ENCODE measurements at places on chromosomes 4 and X. TPM values are rescaled to one million over a fixed set of nuclear protein-coding genes. Genes with fewer than 3 reads are reported as not detected.

DNA sequence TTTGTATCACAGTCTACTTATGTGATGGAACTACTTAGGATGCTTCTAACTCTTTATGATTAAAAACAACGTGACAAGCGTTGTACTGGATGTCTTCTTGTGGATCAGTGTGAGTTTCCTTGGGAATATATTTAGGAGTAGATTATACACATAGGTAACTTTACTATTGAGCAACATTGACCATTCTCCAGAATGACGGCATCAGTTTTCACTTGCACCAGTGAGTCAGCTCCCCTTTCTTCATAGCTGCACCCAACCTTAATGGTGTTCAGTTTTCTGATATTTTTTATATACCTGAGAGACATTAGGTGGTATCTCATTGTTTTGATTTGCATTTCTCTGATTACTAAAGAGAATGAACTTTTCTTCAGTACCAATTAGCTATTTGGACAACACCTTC is 343.9 kb downstream of the ADGRL3 start:
- DNase-seq = no peak

Gene NUP62CL
- polyA plus RNA-seq = 10.7 TPM

Gene DCAF12L2
- 2.2 TPM for polyA plus RNA-seq

DNA sequence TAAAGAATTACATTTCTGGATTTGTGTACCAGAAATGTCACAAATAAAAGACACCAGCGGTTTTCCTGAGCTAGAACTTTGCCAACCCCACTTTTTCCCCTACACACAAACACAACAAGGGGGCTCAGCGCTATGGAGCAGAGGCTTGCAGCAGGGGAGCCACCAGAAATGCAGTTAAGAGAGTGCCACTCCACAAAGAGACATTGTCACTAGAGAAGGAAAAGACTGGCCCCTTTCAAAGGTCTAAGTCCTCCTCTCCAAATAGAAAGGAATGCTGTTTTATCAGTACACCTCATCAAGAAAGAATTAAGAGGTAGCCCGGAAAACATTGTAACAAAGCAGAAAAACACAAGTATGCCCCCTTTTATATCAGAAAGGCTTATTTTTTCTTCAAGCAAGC is 419.5 kb downstream of the HNRNPD start:
- DNase-seq = no peak

DNA sequence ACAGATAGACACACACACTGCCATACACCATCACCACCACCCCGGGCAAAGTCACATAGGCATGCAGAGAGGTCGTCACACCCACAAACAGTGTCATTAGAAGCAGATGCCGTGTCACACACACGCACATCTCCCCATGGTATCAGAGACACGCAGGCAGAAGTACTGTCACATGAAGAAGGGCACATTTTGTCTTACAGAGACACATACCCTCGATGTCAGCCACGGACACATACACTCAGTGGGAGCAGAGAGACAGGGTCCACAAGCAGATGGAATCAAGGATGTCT is 3.3 kb downstream of the NALF2 start:
- no peak for DNase-seq

Gene DSPP
- polyA plus RNA-seq = not detected

DNA sequence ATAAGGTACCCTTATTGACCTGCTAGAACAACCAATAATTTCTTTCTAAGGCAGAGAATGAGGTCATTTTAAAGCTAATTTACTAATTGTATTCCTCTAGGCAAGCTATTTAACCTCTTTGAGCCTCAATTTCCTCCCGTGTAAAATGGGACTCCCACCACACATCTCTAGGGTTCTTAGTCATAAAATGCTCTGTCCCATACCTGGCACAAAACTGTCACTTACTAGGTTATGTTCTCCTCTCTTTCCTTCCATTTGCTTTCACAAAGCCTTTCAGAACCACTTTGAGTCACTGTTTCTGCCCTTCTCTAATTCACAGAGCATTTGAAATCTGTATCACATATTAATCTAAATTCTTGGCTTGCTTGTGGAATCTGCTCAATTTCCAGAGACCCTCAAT is 2.4 kb upstream of the GPR82 start:
- no peak for DNase-seq

Gene RASL11B
- 47.6 TPM for polyA plus RNA-seq

GRCh38 chrX:65731684-65732289 is 64.3 kb downstream of the MSN start:
- DNase-seq = no peak

DNA sequence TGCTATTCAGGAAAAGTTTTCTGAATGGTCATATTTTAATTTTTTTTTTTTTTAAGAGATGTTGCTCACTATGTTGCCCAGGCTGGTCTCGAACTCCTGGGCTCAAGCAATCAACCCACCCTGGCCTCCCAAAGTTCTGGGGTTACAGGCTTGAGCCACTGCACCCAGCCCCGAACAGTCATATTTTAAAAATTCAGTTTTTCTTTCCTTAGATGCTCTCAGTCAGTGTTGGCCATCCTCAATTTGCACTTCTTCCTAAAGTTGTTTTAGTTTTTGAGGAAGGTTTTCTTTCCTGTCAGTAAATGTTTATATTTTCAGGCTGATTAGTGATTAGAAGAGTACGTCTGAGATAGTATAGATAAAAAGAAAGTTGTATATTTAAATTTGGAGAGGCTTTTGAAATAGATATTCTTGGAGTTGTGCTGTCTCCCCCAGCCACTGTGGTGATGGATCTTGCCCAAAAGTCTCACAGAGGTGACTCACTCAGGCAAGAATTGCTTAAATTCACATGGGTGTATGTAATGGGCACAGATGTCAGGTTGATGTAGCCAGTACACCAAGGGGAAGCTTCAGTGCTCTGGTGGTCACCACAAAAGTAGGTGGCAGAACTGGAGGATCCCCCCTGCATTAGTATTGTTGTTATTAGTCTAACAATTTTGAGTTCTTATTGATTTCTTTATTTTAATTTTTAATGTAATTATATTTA is 72.2 kb upstream of the ELOVL6 start:
- no peak for DNase-seq

Gene SPANXB1
- polyA plus RNA-seq = not detected

Gene MRPL1
- 73.8 TPM for polyA plus RNA-seq

- no peak for DNase-seq
Measured at GRCh38 chrX:100928660-100929613, at the start of gene XKRX. Gene XKRX (minus strand): TSS chrX:100928917. CDS start chrX:100928304, 613 bp downstream.

DNA sequence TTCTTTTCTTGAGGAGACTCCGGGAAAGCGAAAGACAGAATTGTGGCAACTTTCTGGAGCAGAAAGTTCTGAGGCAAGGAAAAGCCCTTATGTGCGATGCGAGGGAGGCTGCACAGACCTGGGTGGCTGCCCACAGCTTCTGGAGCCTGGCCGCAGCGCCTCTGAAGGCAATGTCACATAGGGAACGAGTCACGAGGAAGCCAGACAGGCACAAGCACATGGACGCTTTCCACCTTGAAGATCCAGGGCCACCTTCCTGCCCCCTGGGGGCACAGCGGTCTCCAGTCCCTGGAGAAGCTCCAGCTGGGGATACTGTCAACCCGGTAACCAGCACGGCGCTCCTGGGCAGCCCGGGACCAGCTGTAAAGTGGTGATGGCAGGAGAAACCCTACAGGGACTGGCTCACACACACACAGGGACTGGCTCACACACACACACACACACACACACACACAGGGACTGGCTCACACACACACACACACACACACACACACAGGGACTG is 69.8 kb downstream of the MTNR1A start:
- DNase-seq = no peak

Gene PDS5A
- 70.5 TPM for polyA plus RNA-seq

DNA sequence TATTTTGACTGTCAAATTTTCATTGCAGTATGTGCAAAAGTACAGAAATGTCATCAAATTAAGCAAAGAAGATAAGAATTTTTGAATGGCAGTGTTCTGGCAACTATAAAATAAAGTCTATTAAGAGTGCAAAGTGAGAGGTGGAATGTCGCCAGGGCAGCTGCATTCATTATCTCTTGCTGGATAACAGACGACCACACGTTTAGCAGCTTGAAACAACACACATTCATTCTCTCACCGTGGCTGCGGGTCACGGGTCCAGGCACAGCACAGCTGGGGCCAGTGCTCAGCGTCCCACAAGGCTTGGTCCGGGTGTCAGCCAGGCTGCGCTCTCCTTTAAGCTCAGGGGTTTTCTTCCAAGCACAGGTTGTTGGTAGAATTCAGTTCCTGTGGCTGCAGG is 113.9 kb downstream of the GPR143 start:
- no peak for DNase-seq

- no peak for DNase-seq
Measured at GRCh38 chrX:16250296-16250695, 83.0 kb downstream of the MAGEB17 start.

Data from right renal cortex interstitium (tissue), 3 donors.